Endothelial cell (in vitro differentiated cells): ENCODE measurements at places on chromosomes 2 and 18.

- H3K36me3 ChIP-seq = no peaks in the 10 kb centered on the region
- no peaks in the 10 kb centered on the region for H3K27me3 ChIP-seq
- no peak overlapping the region for H3K27ac ChIP-seq
- H3K4me1 ChIP-seq = peaks cover 6% of the 10 kb centered on the region
- no peak for DNase-seq
These were observed 15.4 kb upstream of the FAP start for GRCh38 chr2:162258686-162259085.

- no peaks in the 10 kb centered on the region for H3K36me3 ChIP-seq
- peaks cover 22% of the 10 kb centered on the region for H3K4me1 ChIP-seq
- H3K4me3 ChIP-seq = no peak overlapping the region
- no peak overlapping the region for H3K27ac ChIP-seq
- DNase-seq = no peak
These were observed 330.1 kb downstream of the TDRD15 start for GRCh38 chr2:21453723-21454450.

DNA sequence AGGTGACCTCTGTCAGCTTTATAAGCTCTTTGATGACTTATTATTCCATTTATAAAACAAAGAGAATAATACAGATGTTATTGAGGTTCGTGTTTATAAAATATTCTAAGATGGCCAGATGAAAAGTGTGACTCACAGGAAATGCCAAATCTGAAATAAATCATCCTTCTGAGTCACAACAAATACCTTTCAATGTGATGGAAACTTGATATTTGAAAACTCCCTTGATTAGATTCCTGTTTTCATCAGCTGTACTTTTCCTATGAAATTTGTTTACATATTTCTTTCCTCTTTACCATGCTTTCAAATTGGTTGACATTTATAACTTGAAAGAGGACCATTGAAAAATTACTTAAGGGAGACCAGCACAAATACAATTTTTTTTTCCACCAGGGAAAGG lies 30.6 kb upstream of the PPP1R1C start:
- H3K4me1 ChIP-seq = peaks cover 8% of the 10 kb centered on the region
- H3K36me3 ChIP-seq = no peaks in the 10 kb centered on the region
- H3K27me3 ChIP-seq = peaks cover 2% of the 10 kb centered on the region
- no peak for DNase-seq

DNA sequence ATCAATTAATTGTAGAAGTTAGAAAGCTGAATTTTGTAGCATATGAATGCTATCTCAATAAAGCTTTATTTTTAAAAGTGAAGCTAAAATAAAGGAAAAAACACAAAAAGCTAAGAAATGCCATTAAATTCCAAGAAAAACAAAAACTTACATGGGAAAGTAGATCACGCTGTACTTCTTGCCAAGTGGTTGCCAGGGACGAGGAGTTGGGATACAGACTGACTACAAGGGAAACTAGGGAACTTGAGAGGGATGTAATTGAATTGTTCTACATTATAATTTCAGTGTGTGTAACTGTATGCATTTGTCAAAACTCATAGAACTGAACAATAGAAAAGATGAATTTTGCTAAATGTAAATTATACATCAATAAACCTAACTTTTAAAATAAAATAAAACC lies 108.1 kb downstream of the DYM start:
- DNase-seq = no peak
- H3K4me1 ChIP-seq = no peaks in the 10 kb centered on the region
- H3K36me3 ChIP-seq = no peaks in the 10 kb centered on the region
- no peaks in the 10 kb centered on the region for H3K27me3 ChIP-seq
- no peak overlapping the region for H3K27ac ChIP-seq

DNA sequence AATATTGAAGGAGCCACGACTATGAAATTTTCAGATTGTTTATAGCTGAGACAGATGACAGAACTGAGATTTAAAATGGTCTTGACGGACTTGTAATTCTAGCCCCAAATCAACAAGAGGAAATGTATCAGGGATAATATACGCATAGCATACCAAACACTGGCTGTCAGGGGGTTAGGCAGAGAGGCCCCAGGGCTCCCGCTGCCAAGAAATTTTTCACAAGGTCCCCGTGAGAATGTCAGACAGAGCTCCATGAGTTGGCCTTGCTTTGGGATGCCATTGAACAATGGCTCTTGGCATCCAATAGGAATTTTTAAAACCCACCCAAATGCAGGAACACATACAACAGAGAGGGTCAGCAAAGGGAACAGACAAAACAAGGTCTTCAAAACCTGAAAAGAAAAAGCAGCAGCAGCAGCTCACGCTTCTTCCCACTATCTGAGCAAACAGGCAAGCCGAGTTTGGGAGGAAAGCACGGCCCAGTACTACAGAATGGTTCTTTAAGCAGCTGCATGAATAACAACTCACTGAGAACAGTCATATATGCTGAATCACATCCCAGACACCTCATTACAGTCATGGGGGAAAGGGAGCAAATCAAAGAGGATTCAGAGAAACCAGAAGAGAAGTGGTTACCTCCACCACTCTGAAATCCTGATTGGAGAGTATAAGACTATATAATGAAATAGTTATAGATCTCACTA lies 445.6 kb downstream of the RND3 start:
- no peak for DNase-seq
- no peaks in the 10 kb centered on the region for H3K27me3 ChIP-seq
- no peak overlapping the region for H3K4me3 ChIP-seq
- H3K4me1 ChIP-seq = no peaks in the 10 kb centered on the region
- no peaks in the 10 kb centered on the region for H3K36me3 ChIP-seq
- H3K27ac ChIP-seq = no peak overlapping the region

DNA sequence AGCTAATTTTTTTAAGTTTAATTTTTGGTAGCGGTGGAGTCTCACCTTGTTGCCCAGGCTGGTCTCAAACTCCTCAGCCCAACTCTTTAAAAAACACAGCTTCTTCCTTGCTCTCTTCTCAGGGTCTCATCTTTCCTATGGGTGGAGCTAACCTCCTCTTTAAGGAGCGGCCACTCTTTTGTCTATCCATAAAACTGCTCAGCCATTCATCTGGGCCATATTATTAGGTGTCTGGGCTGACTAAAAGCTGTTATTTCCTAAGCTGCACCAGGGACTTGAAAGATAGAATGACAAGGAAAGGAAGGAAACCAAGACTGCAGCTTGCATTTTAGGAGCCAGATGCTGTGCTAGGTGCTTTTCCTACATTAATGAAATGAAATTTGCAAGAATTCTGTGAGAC lies 35.8 kb upstream of the THOC1 start:
- no peaks in the 10 kb centered on the region for H3K36me3 ChIP-seq
- no peak for DNase-seq
- peak overlapping the region; percentile 28 for H3K27ac ChIP-seq

- H3K36me3 ChIP-seq = no peaks in the 10 kb centered on the region
- no peaks in the 10 kb centered on the region for H3K27me3 ChIP-seq
- peak; percentile 30 for DNase-seq
- H3K27ac ChIP-seq = no peak overlapping the region
- H3K4me1 ChIP-seq = no peaks in the 10 kb centered on the region
- H3K4me3 ChIP-seq = no peak overlapping the region
These were observed 356.7 kb upstream of the LYPD1 start for GRCh38 chr2:133026536-133027177.

GRCh38 chr2:238667008-238667407 lies 180.9 kb upstream of the TWIST2 start:
- no peak overlapping the region for H3K27ac ChIP-seq
- H3K27me3 ChIP-seq = no peaks in the 10 kb centered on the region
- no peak overlapping the region for H3K4me3 ChIP-seq
- no peak for DNase-seq
- no peaks in the 10 kb centered on the region for H3K36me3 ChIP-seq

- no peak overlapping the region for H3K27ac ChIP-seq
- no peak overlapping the region for H3K4me3 ChIP-seq
- H3K27me3 ChIP-seq = peaks cover 4% of the 10 kb centered on the region
- DNase-seq = no peak
These were observed 151.0 kb upstream of the NDUFV2 start for GRCh38 chr18:8951491-8951890.

GRCh38 chr2:22375096-22375495 lies 1009.9 kb upstream of the KLHL29 start:
- DNase-seq = peak; percentile 26
- no peak overlapping the region for H3K27ac ChIP-seq
- H3K4me1 ChIP-seq = no peaks in the 10 kb centered on the region
- H3K4me3 ChIP-seq = no peak overlapping the region
- no peaks in the 10 kb centered on the region for H3K27me3 ChIP-seq

DNA sequence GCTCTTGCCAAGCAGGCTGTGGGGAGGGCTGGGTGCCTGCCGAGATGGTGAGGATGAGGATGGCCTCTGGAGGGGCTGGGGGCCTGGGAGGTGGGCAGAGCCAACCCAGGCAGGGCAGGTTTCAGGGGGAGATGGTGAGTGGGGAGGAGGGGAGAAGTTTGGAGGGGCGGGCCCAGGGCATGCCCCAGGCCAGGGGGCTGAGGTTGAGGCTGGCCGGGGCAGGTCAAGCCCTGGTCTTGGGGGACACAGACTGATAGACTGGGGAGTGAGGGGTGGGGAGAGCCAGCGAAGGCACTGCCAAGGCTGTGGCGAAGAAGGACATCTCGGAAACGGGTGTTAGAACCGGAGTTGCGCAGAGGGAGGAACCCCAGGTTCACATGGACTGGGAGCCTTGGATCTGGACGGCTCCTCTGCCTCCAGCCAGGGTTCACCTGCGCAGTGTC lies 12.6 kb downstream of the CAPN10 start:
- H3K27ac ChIP-seq = no peak overlapping the region
- DNase-seq = no peak

GRCh38 chr2:38690499-38691420 lies 24.8 kb downstream of the GALM start:
- H3K4me1 ChIP-seq = peaks cover 8% of the 10 kb centered on the region
- H3K36me3 ChIP-seq = peaks cover 8% of the 10 kb centered on the region
- H3K27me3 ChIP-seq = peaks cover 3% of the 10 kb centered on the region
- DNase-seq = no peak
- H3K4me3 ChIP-seq = no peak overlapping the region

DNA sequence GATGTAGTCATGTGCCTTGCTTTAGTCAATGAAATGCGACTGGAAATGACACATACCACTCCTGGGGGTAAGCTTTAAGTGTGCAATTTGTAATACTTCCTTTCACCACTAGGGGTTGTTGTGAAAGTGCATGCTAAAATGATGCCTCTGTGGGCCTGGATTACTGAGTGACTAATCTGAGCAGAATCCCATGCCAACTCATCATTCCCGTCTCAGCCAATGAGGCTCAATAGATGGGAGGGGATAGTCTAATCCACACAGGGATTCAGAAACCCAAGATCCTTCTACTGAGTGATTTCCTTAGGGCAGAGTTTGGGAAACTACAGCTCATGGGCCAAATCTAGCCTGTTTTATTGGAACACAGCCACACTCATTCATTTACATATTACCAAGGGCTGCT lies 54.0 kb downstream of the HRH4 start:
- H3K27ac ChIP-seq = no peak overlapping the region
- DNase-seq = no peak
- H3K36me3 ChIP-seq = no peaks in the 10 kb centered on the region
- H3K27me3 ChIP-seq = no peaks in the 10 kb centered on the region

- DNase-seq = no peak
- no peaks in the 10 kb centered on the region for H3K36me3 ChIP-seq
- no peak overlapping the region for H3K27ac ChIP-seq
- H3K27me3 ChIP-seq = no peaks in the 10 kb centered on the region
These were observed 79.3 kb upstream of the STPG4 start for GRCh38 chr2:47234456-47234855.

DNA sequence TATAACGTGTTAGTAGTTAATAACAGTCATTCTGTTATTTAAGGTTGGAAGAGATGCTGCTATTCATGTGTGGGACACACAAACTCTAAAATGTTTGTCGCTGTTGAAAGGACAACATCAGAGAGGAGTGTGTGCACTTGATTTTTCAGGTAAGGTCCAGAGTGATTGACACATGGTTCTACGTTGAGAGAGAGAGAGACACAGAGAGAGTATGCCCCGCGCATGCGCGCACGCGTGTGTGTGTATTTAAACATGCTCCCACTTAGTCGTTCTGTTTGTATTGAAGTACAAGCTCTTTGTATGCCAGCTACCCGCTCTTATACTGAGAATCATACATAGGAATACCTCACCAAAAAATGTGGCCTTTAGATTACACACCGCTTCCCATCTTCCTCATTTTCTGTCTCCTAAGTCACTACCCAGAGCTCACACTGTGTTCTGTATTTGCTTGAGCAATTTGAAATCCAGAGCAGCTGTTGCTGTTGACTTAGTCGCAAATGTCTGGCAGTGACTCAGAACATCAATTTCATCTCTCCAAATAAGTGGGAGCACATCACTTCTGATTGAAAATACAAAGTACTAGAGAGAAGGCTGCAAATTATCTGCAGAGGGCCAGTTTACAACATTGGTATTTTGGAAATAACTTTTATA lies 148.1 kb downstream of the EML6 start:
- H3K4me3 ChIP-seq = no peak overlapping the region
- H3K27me3 ChIP-seq = no peaks in the 10 kb centered on the region
- H3K27ac ChIP-seq = no peak overlapping the region
- DNase-seq = no peak
- no peaks in the 10 kb centered on the region for H3K4me1 ChIP-seq

DNA sequence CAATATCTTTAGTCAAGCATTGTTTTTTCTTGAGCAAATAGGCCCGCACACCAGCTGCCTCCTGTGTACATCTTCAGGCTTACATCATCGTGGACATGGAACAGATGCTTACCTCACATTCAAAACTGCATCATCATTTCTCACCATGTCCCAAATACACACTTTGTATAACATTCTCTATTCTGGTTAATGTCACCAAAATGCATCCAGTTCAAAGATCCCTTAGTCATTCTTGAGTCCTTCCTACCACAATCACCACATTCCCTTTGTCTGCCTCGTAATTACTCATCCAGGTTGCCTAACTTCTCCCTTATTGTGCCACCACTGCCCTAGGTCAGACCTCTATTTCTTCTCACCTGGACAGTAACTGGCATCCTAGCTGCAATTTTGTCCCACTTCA lies 373.7 kb upstream of the GALNT5 start:
- no peak for DNase-seq
- H3K4me1 ChIP-seq = no peaks in the 10 kb centered on the region
- no peak overlapping the region for H3K27ac ChIP-seq
- H3K4me3 ChIP-seq = no peak overlapping the region
- no peaks in the 10 kb centered on the region for H3K27me3 ChIP-seq
- no peaks in the 10 kb centered on the region for H3K36me3 ChIP-seq

DNA sequence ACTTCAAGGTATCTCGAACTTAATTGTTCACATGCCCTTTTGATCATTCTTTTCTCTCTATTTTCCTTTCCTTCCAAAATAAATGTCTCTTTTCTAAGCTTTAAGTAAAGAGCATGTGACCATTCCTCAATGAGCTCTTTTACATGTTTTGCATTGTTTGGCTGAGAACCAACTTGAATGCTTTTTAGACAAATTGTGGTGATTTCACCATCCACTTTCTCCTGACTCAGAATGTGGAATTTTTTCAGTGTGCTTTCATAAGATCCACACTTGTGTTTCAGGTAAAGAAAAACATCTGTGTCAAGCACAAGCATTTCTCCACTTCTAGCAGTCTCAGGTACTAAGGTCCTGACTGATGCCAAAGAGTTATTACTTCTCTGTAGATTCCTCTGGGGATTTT lies 10.7 kb downstream of the RBM43 start:
- peaks cover 30% of the 10 kb centered on the region for H3K36me3 ChIP-seq
- no peaks in the 10 kb centered on the region for H3K4me1 ChIP-seq
- no peak for DNase-seq
- peak overlapping the region; percentile 15 for H3K4me3 ChIP-seq
- no peak overlapping the region for H3K27ac ChIP-seq
